Pancreas (tissue), 10 donors: ENCODE measurements at places on chromosomes 13 and 19.

DNA sequence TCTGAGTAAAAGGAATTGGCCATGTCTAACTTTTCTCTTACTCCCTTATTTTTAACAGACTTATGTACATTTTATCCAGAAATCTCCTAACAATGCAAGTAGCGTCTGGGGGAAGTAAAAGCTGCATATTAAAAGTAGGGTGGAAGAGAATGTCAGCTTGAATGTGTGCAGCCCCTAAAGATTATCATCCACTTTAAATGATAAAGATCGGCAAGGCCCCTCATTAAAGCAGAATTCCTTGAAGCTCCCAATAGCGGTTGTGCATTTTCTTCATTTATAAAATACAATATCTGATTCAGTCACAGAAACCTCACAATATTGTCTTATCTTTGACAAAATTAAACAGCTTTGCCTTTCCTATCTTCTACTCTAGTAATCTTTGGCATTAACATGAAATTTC, 184.6 kb downstream of the LHFPL6 start:
- no peaks in the 10 kb centered on the region for H3K36me3 ChIP-seq
- no peak overlapping the region for H3K27ac ChIP-seq
- DNase-seq, result no peak
- H3K4me1 ChIP-seq, result no peaks in the 10 kb centered on the region
- H3K4me3 ChIP-seq, result no peak overlapping the region

GRCh38 chr19:48484247-48484893, 15.2 kb downstream of the CYTH2 start:
- DNase-seq, result no peak
- no peaks in the 10 kb centered on the region for H3K27me3 ChIP-seq
- no peak overlapping the region for H3K4me3 ChIP-seq

GRCh38 chr19:46710687-46711086, 6.2 kb downstream of the PRKD2 start:
- H3K27ac ChIP-seq, result no peak overlapping the region
- H3K27me3 ChIP-seq, result no peaks in the 10 kb centered on the region
- peaks cover 7% of the 10 kb centered on the region for H3K4me1 ChIP-seq
- H3K4me3 ChIP-seq, result no peak overlapping the region
- no peaks in the 10 kb centered on the region for H3K36me3 ChIP-seq
- DNase-seq, result no peak

- no peak for DNase-seq
- no peaks in the 10 kb centered on the region for H3K27me3 ChIP-seq
- H3K4me1 ChIP-seq, result no peaks in the 10 kb centered on the region
- no peak overlapping the region for H3K4me3 ChIP-seq
- no peaks in the 10 kb centered on the region for H3K36me3 ChIP-seq
Measured at GRCh38 chr19:32809254-32809653, 60.3 kb downstream of the SLC7A9 start.
